ENCODE measurements at places on chromosomes 5 and 9. TPM values are rescaled to one million over a fixed set of nuclear protein-coding genes. Genes with fewer than 3 reads are reported as not detected.
A peak's percentile ranks its signal among the peaks of the same experiment; 100 is the strongest.

- H3K4me3 ChIP-seq = no peak overlapping the region
- peak; percentile 31 for ATAC-seq
- no peaks in the 10 kb centered on the region for H3K27me3 ChIP-seq
- H3K36me3 ChIP-seq = no peaks in the 10 kb centered on the region
- no peak overlapping the region for H3K27ac ChIP-seq
Observed at GRCh38 chr5:62937661-62938558, 359.3 kb downstream of the LRRC70 start.

DNA sequence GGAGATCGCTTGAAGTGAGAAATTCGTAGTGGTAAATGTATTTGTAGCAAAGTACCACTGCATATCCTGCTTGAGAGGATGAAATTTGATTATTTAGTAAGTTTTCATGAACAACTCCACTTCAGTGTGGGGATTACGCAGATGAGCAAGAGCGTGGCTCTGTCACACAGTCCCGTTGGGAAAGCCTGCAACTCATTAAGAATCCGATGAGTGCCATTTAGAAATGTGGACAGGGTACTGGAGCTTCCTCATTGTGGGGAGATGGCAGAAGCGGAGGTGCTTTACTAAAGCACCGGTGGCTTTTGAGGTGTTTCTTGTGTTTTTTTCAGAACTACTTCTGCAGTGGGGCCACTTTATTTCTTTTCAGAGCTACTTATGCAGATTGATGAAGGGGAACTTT is 1.4 kb downstream of the TJP2 start:
- H3K4me1 ChIP-seq = no peaks in the 10 kb centered on the region
- H3K4me3 ChIP-seq = peak overlapping the region; percentile 78
- no peaks in the 10 kb centered on the region for H3K27me3 ChIP-seq
- no peaks in the 10 kb centered on the region for H3K36me3 ChIP-seq
- H3K27ac ChIP-seq = peak overlapping the region; percentile 87

GRCh38 chr9:120925535-120926396 is 830 bp downstream of the TRAF1 start:
- H3K27me3 ChIP-seq = no peaks in the 10 kb centered on the region
- H3K4me3 ChIP-seq = no peak overlapping the region
- no peak for ATAC-seq
- peaks cover 17% of the 10 kb centered on the region for H3K4me1 ChIP-seq
- no peaks in the 10 kb centered on the region for H3K36me3 ChIP-seq

- H3K27ac ChIP-seq = no peak overlapping the region
- H3K4me3 ChIP-seq = no peak overlapping the region
- H3K36me3 ChIP-seq = no peaks in the 10 kb centered on the region
- ATAC-seq = no peak
Observed at GRCh38 chr5:21263361-21263760, 1275.4 kb upstream of the CDH18 start.

DNA sequence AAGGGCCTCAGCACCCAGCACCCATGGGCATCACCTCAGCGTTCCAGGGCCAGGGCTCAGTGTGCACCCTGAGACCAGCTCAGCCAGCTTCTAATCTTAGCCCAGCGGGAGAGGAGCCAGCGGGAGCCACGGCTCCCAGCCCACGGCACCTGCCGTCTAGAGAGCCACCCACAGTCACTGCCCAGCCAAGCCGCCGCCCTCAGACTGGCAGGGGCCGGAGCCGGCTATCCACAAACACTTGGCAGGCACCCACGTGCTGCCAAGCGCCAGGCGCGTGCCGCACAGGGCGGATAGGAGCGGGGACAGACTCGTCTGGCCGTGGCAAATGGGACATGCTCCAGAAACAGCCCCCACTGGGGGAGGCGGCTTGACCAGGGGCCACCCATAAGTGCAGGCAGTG is 18.6 kb downstream of the BRD3 start:
- no peak overlapping the region for H3K4me3 ChIP-seq
- H3K36me3 ChIP-seq = peaks cover 99% of the 10 kb centered on the region
- no peak for ATAC-seq
- no peak overlapping the region for H3K27ac ChIP-seq
- peaks cover 22% of the 10 kb centered on the region for H3K4me1 ChIP-seq

DNA sequence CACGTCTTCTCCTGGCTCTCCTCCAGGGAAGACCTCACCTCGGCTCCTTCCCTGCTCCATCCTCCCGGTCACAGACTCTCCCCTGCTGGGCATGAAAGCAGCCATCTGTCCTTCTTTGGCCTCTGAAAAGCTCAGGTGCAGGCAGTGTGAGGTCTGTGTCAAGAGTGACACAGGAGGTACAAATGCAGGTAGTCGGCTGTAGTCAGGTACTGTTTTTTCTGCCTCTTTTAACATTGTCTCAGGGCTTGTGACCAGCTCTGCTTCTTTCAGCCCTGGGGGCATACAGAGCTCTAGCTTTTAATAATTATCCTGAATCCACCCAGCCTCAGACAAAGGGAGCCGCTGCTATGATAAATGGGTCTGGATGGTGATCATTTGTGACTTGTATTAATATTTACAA is 46.4 kb downstream of the C5orf15 start:
- no peak for ATAC-seq
- peaks cover 27% of the 10 kb centered on the region for H3K27me3 ChIP-seq
- no peak overlapping the region for H3K4me3 ChIP-seq
- H3K27ac ChIP-seq = no peak overlapping the region

DNA sequence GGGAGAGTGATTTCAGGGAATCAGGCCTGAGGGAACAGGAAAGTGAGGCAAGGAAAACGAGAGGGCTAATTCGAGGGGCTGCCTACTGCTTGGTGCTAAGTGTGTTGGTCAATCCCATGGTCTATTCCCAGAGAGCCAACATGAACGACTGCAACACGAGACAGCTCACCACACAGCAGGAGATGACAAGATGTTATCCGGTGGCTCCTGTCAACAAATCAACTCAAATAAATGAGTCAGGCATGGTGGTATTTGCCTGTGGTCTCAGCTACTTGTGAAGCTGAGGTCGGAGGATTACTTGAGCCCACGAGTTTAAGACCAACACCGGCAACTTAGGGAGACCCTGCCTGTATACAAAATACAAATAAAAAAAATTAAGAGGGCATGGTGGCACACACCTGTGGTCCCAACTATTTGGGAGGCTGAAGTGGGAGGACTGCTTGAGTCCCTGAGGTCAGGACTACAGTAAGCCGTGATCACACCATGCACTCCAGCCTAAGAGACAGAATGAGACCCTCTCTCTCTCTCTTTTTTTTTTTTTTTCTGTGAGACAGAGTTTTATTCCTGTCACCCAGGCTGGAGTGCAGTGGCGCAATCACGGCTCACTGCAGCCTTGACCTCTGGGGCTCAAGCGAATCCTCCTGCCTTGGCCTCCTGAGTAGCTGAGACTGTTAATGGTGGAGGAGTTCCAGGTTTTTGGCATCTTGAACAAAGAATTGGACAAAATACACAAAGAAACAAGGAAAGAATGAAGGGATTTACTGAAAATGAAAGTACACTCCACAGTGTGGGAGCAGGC is 9.0 kb upstream of the FAF2 start:
- peaks cover 23% of the 10 kb centered on the region for H3K27me3 ChIP-seq
- no peak overlapping the region for H3K4me3 ChIP-seq
- no peak overlapping the region for H3K27ac ChIP-seq
- H3K4me1 ChIP-seq = no peaks in the 10 kb centered on the region

GRCh38 chr9:137136261-137136880 is 2.6 kb upstream of the GRIN1 start:
- H3K27ac ChIP-seq = no peak overlapping the region
- H3K27me3 ChIP-seq = peaks cover 100% of the 10 kb centered on the region
- H3K4me3 ChIP-seq = no peak overlapping the region
- H3K4me1 ChIP-seq = no peaks in the 10 kb centered on the region
- no peak for ATAC-seq

DNA sequence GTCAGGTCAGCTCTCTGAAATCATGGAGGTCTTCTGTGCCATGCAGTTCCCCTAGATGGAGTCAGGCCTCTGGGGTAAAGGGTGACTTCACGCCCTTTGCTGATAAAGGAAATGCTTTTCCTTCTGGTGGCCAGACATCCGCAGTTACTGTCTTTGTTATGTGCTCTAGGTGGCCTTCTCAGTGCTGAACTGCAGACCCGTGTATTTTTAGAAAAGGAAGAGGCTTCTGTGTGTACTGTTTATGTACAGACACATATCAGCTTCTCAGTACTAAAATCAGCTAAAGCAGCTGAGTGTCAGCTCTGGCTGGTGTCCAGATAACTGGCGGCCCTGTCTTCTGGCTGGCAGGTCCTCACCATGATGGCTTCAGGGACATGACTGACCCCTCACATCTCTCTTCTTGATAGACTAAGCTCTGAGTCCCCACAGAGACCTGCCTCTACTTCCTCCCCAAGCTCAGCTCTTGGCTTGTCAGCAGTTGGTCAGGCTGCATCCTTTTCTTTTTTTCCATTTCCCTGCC is 75.3 kb downstream of the ARHGAP26 start:
- peaks cover 10% of the 10 kb centered on the region for H3K4me1 ChIP-seq
- ATAC-seq = peak; percentile 26
- peak overlapping the region; percentile 51 for H3K27ac ChIP-seq
- no peaks in the 10 kb centered on the region for H3K36me3 ChIP-seq
- H3K27me3 ChIP-seq = no peaks in the 10 kb centered on the region

DNA sequence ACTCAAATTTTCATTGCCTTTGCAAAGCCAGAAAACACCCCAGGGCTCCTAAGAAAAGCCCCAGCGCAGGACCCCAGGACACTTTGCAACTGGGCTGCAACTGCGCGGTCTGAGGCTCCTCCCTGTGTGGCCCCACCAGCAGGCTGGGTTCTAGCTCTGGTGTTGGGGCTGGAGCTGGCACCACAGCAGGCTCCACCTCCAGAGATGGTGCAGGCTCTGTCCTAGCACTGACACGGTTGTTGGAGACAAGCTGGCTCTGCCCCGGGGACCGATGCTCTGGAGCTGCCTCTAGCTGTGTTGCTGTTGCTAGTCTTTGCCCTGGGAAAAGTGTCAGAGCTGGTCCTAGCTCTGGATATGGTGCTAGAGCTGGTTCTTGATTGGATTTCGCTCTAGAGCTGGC is 13.6 kb downstream of the LCN10 start:
- H3K4me1 ChIP-seq = peaks cover 27% of the 10 kb centered on the region
- no peak for ATAC-seq
- H3K4me3 ChIP-seq = no peak overlapping the region
- no peaks in the 10 kb centered on the region for H3K27me3 ChIP-seq
- H3K36me3 ChIP-seq = no peaks in the 10 kb centered on the region
- peak overlapping the region; percentile 82 for H3K27ac ChIP-seq

DNA sequence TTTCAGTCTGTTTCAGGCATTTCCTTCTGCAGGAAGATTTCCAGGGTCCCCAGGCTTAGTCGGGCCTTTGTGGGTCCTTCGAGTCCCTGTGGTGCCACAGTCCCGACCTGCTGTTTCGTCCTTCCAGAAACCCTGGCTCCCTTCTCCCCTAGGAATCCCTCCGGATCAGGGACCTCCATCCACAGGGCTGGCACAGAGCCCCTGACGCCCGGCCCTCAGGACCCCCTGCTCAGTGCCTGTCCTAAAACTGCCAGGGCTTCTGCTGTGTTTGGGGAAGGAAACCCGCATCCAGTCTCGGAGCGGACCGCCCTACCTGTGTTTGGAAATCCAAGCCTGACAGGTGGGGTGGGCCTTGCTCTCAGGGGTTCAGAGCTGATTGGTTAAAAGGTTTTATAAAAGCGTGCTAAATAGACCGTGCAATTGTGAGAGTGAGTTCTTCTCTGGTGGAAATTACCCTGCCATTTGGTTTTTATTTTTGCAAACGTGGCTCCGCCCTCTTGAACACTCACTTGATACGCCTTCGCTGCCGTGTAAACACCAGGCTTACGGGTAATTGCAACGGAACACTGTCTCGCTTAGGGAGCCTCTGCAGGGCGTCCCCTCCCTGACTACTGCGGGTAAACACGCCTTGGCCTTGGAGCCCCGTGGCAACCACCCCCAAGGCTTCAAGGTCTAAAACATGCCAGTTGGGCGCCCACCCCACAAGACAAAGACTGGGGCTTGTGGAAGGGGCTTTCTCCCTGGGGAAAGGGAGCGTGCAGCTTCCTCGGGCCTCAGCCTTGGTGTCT is 121.2 kb downstream of the PHF2 start:
- no peak overlapping the region for H3K4me3 ChIP-seq
- H3K27me3 ChIP-seq = no peaks in the 10 kb centered on the region
- ATAC-seq = no peak
- H3K27ac ChIP-seq = no peak overlapping the region

The FOXD4 gene
- 0.78 TPM for total RNA-seq

The GRM6 gene
- total RNA-seq = not detected

The CCNO gene
- total RNA-seq = not detected

The PCDHB15 gene
- 4.4 TPM for total RNA-seq

The ARHGAP26 gene
- 39.4 TPM for total RNA-seq

The GLDC gene
- total RNA-seq = 0.40 TPM

The ZNF300 gene
- total RNA-seq = 2.8 TPM

The PAPPA gene
- total RNA-seq = 5.7 TPM

Data from gastroesophageal sphincter (tissue), 4 donors.